ENCODE measurements at places on chromosomes 7 and 10.

GRCh38 chr7:2715341-2716231 lies 27.6 kb downstream of the AMZ1 start:
- no peak for DNase-seq

GRCh38 chr7:154451480-154452457 lies 399.6 kb downstream of the DPP6 start:
- DNase-seq = no peak

DNA sequence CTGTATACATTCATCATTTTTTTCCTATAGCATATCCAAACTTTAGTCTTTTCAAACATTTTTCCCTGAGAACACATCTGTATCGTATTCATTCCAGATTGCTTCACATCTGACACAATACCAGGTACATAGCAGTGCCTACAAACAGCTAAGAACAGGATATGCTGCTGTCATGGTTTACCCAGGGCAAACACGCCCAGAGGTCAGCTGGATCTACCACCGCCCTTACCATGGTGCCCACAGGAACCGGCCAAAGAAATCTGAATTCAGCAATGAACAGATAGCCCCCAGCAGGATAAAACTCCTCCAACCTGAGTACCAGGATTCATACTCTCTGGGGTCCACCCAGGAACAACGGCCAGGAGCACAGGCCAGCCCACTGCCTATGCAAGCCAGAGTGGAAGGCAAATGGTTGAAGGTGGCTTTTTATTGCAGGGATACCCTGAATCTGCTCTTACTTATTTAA lies 43.0 kb downstream of the TNS3 start:
- no peak for DNase-seq

- no peak for DNase-seq
These were observed 38.7 kb upstream of the NRBF2 start for GRCh38 chr10:63094405-63094804.

DNA sequence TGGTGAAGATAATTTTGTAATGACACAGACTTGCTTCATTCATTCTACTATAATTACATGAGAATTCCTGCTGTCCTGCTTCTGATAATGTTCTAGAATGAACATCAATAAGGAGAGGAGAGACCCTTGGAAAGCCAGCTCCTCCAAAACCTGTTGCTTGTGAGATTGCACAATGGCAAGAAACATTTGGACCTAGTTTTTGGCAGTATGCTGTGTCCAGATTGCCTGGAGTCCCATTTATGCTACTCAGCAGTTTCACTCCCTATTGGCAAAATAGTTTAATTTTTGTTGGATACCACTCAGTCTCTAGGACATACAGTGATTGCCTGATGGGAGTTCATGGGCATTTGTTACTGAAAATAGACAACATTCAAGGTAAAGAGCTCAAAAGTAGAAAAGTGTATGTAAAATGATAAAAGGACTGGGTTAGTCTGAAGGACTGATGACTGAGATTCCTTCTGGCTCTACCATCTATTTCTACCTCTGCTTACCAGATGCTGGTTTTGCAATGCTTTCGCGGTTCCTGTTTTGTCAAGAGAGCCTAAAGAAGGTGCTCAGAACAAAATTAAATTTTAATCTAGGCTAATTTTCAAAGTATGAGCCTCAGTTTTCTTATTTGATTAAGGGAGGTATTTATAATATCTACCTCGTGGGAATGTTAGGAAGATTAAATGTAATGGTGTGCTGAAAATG lies 8.0 kb upstream of the ACTR3B start:
- no peak for DNase-seq

- DNase-seq = no peak
These were observed 6.3 kb upstream of the SEMA3A start for GRCh38 chr7:84200859-84201258.

- DNase-seq = no peak
These were observed 171.1 kb upstream of the PHF14 start for GRCh38 chr7:10802526-10802925.

DNA sequence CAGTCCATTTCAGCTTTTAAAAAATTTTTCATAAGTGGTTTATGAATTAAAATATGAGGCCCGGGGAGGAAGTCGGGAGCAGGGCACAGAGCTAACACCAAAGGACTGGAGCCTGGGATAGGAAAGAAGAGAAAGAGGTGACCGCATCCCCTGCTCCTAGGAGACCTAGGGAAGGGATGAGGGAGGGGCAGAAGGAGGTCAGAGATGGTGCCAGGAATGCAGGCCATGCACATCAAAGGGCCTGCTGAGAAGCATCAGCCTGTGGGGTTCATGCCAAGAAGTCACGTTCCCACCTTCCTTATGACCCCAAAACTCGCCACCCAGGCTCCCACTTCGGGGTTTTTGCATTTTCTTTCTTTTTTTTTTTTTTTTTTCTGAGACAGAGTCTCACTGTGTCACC lies 14.7 kb upstream of the TOMM7 start:
- no peak for DNase-seq

- DNase-seq = no peak
These were observed 469.7 kb downstream of the PARD3 start for GRCh38 chr10:34345383-34345782.

DNA sequence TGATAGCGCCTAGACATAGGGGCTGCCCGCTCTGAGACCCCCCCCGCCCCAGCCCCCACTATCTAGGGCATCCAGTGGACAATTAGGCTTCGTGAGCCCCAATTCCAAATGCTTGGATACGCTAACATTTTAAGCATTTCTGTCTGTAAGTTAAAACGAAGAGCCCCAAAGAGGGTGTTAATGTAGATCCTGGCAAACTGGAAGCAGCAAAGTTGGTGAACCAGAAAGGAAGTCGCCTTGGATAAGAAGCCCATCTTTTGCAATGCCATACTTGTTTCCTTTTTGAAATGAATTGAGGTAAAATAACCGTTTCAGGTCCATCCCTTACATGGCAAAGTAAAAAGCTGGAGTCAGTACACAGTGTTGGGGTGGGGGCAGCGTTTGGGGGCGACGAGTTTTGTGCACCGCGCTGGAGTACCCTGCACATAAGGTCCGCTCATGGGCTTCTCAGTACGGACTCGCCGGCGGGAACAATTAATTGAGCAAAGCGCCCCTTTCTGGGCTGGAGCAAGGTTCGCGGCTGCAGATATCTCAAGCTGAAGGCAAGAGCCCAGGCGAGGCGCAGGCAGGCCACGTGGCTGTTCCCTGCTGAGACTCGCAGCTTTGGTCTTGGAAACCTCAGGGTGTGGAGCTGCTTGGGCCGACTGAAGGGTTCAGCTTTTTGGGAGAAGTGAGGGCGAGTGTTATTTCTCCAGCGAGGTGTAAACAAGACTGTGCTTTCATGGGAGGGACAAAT lies 1.4 kb upstream of the TWIST1 start:
- DNase-seq = no peak

- no peak for DNase-seq
These were observed 22.6 kb upstream of the AKR1C3 start for GRCh38 chr10:5071411-5072198.

DNA sequence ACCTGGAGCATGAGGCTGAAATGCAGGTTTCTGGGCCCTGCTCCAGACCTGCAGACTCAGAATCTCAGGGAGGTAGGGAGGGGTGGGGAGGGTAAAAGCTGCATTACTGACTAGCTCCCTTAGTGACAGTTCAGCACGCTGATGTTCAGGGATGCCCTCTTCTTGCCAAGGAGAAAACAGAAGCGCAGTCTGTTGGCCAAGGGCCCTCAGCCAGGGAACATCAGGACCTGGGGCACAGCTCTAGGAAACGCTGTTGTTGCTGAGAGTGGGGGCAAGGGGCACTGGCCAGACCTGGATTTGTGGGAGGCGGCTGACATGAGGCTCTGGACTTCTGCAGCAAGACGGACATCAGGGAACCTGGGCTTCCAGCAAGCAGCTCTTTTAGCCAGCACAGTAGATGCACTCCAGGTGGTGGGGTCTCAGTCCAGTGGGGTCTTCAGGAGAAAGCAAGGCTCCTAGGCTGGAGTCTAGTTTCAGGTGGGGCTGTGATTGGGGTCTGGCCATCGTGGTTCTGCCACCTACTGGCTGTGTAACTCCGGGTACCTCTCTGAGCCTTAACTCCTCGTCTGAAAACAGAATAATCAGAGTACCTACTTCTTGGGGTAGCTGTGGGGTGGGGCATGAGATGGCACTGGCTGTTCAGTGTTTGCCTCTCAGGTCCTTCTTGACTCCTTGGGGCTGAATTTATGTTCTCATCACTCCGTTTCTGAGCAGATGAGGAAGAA lies 72.9 kb upstream of the PRLHR start:
- no peak for DNase-seq

- no peak for DNase-seq
These were observed 12.5 kb downstream of the HABP2 start for GRCh38 chr10:113565364-113565763.

DNA sequence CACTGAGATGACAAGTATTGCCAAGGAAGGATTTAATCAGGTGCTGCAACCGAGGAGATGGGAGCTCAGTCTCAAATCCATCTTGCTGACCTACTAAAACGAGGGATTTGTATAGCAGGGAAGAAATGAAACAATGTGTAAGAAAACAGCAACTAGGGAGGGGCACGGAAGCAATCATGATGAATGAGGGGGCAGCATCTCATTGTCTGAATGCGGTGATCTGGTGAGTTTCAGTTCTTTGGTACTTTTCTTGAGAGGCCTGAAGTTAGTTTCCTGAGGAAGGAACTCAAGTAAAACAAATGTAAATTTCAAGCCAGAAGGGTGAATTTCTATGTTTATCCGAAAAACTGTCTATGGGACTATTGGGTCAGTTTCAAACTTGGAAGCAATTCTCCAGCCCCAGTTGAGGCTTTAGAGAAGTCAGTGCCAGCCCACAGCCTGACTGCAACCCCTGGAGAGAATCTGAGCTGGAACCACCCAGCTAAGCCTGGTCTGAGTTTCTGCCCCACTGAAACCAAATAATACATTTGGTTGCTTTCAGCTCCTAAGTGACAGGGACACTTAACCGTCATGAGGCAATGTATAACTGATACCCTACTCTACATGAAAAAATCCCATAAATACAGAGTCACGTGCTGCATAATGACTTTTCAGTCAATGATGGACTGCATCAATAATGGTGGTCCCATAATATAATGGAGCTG lies 45.8 kb upstream of the TNS3 start:
- no peak for DNase-seq

- no peak for DNase-seq
These were observed 766 bp upstream of the ZMYND11 start for GRCh38 chr10:134247-135131.

DNA sequence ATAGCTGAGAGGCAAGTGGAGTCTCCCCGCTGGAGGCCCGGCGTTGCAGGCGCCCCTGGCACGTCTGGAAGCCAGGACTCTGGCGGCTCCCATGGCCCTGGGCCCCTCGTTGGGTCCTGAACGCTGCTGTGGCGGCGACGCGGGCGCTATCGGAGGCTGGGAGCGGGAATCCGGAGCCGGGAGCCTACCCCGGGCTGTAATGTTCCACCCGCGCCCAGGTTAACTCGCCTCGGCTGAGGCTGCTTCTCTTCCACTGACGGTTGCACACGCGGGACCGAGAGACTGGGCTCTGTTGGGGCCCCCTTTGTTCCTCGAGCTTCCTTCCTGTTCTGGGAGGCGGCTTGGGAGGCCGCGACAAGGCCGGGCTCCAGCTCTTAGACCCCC lies 1.3 kb upstream of the HOXA5 start:
- DNase-seq = no peak

DNA sequence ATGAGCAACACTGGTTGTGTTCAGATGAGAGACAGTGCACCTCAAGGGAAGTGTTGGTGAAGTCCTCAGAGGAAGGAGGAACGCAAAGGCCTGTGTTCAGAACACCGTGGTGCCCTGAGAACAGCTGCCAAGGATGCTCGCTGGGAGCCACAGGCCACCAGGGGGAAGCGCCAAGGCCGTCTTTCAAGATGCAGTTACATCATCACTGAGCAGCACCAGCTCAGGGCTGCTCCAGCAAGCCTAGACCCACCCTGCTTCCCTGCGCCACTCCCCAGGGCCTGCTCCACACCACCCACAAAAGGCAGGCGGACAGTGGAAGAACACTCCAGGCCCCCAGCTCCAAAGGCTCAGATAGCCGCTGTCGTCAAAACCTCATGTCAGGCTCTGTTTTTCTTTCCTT lies 378.8 kb downstream of the DPP6 start:
- DNase-seq = no peak

DNA sequence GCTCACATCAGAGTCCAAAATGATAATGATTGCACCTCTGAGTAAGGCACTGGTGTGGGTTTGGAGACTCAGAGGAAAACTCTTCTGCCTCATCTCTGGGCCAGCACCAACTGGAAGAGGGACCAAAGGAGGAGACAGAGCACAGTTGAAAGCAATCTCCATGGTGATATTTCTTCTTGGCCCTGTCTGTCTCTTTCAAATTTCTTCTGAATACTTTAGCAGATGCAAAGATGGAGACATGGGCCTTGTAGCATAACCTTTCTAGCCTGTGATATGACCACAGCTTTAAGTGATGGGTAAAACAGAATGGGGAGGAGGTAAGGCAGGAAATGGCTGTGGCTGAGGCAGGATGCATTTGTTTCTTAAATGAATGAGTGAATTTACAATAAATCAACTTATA lies 12.2 kb upstream of the GIMAP7 start:
- DNase-seq = no peak

- DNase-seq = no peak
These were observed 28.1 kb upstream of the UNCX start for GRCh38 chr7:1204460-1205140.

GRCh38 chr7:83546586-83546985 lies 102.4 kb downstream of the SEMA3E start:
- DNase-seq = no peak

DNA sequence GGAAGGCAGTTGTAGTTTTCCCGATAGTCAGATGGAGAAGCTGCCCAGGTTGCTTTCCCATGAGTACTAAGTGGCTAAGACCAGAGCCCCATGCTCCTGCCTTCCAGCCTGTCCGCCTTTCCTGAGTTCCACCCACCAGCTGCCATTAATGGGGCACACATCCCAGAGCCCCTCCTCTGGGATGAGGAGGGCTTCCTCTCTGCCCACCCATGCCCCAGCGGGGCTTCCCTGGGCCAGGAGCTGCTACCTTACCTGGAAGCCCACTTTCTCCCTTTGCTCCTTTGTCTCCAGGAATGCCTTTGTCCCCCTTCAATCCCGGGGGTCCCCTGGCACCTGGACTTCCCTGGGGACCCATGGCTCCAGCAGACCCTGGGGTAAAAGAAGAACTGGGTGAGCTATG lies 7.8 kb downstream of the SFTPD start:
- DNase-seq = no peak

DNA sequence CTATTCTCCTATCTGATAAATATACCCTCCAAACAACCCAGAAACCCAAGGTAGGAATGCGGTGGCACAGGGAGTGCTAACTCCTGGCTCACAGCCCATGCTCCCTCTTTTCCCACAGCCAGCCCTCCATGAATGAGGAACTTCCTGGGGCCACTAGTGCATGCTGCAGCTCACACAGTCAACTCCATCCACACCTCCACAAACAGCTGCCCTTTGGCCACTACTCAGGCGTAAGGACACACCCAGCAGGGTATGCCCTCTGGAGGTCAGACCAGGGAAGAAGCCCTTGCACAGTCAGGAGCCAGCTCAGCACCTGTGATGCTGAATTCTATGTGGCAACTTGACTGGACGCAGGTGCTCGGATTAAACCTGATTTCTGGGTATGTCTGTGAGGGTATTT lies 85.2 kb upstream of the PIK3CG start:
- DNase-seq = no peak

DNA sequence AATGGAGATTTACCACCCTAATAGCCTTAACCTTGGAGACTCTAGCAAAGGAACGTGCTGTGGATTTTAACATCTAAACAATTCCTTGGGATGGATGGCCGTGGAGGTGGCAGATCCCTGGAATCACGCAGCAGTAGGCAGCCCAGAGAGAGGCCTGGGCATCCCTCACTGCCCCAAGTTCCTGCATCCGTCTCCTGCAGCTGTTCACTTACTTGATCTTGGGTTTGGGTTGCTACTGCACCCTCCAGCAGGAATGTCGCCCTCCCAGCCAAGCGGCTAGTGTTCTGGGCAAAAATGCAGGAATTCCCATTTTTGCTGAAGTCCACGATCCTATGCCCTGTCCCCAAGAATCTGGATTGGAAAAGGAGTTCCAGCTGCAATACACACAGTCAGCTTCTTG lies 166.7 kb upstream of the SH2B2 start:
- DNase-seq = no peak

All from stimulated activated CD4-positive, alpha-beta T cell treated with anti-CD3 and anti-CD28 coated beads, Interleukin-1b, Interleukin-23, amount 100 ng/mL, for 1 hour (primary cell).